ENCODE measurements at places on chromosomes 6 and 20.

DNA sequence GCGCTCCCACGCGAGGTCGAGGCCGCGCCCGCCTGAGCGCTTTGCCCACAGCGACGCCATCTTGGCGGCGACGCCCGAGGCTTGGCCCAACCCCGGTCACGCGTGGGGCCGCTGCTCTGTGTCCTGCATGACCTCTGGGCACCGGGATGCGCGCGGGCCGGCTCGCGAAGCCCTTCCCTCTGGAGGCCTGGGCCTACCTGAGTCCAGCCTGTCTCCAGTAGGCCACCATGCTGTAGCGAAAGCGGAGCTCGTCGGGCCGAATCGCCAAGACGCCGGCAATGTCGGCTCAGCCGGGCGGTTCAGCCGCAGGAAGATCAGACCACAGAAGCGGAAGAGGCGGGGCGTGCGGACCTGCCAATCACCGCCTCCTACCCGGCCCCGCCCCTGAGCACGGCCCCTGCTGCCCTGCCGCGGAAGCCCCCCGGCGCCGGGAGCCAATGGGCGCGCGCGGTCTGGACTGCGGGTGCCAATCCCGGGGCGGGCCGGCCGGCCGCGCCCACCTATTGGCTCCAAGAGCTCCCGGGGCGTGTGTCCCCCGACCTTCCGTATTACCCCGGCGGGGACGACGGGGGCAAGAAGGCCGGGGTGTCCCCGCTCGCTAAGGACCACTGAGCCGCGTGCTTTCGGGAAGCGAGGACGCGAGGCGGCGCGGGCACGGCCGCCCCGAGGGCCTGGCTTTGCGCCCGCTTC is at the start of gene ATP5F1E:
Gene ATP5F1E (minus strand): TSS at position 313 of the 690 bp plus-strand sequence. CDS start 84 bp downstream, at position 229.
- peak; percentile 94 for DNase-seq

DNA sequence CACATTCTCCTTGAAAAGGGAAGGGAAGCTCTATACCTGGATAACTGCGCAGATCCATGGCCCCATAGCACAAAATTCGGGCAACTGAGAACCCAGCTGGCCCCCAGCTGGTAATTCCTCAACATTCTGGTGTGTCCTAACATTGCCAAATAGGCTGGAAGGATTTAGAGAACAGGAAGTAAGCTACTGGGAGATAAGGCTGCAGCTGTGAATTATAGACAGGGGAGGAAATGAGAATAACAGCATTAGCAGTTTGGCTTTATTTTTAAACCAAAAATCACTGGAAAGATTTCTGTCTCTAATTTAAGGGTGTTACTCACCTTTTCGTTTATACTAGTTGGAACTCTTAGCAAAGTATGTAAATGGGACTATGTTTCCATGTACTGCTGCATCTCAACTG is 97.2 kb downstream of the TULP4 start:
- peak; percentile 89 for DNase-seq

DNA sequence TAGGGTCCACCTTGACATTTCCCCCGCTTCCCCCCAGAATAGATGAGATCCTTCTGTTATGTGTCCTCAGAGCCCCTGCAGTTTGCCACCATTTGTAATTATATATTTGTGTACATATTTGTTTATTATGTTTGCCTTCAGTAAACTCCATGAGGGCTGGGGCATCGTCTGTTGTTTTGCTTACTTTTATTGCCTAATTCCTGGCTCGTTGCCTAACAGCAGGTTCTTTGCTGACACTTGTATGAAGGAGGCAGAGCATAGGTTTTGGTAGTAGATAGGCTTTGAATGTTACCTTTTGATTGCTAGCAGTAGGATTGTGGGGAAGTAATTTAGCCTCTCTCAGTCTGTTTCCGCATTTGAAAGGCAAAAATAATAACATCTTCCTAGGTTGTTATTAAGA is 9.9 kb downstream of the MAP3K4 start:
- no peak for DNase-seq

GRCh38 chr6:105215506-105215905 is 35.7 kb upstream of the POPDC3 start:
- DNase-seq = peak; percentile 15

- no peak for DNase-seq
Measured at GRCh38 chr6:53938810-53939209, 144.0 kb downstream of the LRRC1 start.

- DNase-seq = no peak
Measured at GRCh38 chr20:34074101-34074760, 37.8 kb downstream of the EIF2S2 start.

GRCh38 chr20:61120595-61121515 is 131.2 kb upstream of the CDH4 start:
- peak; percentile 77 for DNase-seq
